ENCODE measurements at places on chromosomes 2 and 18.

DNA sequence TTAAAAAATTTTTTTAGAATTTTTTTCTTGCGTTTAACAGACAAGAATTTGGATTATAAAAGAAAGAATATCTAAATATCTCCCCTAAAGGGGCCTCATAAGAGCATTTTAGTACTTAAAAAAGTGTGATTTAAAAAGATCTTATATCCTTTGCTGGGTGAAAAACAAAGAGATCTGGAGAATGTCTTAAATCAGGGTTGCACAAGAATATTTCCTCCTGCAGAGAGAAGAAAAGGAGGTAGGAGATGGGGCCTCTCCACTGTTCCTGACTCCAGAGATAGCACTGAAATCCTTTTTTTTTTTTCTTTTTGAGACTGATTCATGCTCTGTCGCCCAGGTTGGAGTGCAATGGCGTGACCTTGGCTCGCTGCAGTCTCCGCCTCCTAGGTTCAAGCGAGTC lies 68.5 kb upstream of the OSR1 start:
- DNase-seq, result no peak

DNA sequence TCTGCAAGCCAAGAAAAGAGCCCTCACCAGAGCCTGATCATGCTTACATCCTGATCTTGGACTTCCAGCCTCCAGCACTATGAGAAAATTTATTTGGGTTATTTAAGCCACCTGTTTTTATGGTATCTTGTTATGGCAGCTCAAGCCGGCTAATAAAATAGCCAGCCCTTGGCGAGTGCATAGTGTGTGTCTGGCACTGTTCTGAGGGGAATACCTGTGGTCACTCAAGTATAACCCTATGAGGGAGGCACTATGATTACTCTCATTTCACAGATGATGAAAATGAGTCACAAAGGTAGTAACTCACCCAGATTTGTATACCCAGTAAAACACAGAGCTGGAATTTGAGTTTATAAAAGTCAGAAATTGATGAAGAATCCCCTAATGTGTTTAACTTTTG lies 556.9 kb upstream of the SETBP1 start:
- DNase-seq, result no peak

- no peak for DNase-seq
Measured at GRCh38 chr2:196839574-196839973, 30.4 kb upstream of the C2orf66 start.

DNA sequence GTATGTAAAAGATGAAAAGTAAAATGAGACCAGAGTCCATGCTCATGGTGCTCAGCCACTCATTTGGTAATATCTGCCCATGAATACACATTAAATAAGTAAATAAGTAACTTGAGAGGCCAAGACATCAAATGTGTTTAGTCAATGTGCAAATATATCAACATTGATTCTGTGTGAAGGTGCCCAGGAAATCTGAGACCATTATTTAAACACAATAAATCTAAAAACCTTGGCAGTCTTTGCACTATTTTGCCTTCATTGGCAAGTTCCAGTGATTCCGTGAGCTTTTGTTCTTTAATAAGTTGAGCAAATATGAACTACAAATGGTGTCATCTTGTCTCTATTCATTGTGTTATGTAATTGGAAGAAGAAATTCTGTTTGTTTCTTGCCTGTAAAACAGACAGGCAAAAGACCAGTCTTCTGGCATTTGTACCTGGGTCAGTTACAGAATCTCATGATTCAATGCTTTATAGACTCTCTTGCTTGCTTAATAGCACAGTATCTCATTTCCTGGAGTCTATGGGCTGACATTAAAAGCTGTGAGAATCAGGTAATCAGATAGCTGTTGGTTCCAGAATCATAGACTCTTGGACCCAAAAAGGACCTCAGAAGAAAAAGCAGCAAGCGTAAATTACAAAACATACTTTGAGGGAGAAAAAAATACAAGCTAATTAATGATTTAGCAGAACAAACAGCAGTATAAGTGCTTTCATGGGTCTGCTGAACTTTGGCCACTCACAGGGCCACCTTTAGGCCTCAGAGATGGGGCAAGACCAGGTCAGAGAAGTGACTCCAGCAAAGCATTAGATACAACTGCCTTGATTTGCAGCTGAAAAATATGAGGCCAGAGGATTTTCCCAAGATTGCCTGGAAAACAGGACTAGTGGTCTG lies 20.0 kb upstream of the SERPINB3 start:
- no peak for DNase-seq

DNA sequence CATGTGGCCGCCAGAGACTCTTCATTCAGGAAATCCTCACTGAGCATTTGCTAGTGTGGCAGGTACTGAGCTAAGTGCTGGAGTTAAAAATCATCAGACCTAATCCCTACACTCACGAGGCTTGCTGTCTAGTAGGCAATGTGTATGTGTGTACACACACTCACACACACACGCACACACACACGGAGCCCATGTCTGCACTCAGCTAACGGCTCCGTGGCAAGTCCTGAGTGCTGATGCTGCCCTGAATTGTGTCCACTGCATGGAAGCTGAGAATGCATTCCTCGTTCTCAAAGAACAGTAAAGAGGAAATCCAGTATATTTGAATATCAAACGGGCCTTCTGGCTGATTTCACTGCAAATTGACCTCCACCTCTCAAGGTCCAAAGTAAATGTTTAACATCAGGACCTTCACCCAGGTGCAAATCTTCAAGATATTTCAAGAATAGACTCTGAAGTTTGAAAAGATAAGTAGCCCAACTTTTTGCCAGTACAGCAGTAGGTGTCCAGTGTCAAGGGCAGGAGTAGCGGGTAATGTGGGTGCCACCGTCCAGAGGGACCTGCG lies 136.1 kb upstream of the TTC39C start:
- DNase-seq, result no peak

DNA sequence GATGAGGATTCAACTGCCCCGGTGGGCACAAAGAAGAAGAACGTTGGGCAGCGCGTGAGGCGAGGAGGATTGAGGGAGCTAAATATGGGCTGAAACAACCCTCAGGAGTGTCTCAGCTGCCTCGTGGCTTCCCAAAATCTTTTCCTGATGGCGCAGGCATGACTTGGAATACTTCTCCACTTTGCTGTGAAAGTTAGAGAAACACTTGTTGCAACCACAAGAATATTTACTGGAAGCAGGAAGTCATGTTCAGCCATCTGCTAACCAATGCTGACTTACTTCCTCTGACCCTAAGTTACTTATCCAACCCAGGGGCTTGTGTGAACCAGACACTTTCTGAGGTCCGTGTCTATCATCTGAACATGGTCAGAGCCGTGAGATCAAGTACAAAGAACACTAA lies 148.8 kb downstream of the ARL4C start:
- no peak for DNase-seq

DNA sequence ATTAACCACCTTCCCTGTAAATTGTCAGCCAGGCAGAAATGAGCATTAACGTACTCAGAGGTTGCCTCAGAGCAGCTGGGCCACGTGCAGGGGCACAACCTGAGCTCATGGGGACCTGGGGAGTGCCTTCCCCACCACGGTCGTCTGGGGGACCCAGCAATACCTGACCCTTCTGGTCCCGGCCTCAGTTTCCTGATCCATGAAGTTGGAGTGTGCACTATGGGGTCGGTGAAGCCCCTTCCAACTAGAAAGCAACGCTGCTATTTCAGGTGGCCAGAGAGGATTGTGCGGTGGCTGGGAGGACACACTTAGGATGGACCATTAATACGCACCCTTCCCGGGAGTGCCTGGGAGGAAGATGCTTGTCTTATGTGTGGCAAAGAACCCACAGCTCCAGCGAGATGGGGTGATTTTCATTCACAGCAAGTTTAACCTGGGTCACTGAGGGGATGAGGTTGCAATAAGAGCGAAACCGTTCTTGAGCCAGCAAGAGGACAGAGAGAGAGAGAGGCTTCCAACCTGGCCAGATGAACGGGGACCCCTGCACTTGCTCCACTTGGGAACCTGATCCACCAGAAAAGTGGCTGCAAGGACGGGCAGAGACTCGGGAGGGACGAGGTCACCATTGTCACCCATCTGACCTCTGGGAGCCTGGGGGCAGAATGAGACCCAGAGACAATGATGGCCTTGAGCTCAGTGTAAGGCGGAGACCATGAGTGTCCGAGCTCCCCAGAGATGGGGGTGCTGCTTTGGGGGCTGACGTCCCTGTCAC lies 36.2 kb downstream of the NGEF start:
- DNase-seq, result no peak

- no peak for DNase-seq
Measured at GRCh38 chr2:108586116-108586515, 51.8 kb downstream of the LIMS1 start.

GRCh38 chr18:80112624-80113248 lies 3.7 kb downstream of the ADNP2 start:
- no peak for DNase-seq

- DNase-seq, result no peak
Measured at GRCh38 chr2:12094134-12094533, 347.7 kb downstream of the LPIN1 start.

- no peak for DNase-seq
Measured at GRCh38 chr18:64936671-64937070, 787.8 kb upstream of the LINC00305 start.

All from activated T-cell treated with anti-CD3 and anti-CD28 coated beads, Interleukin-2, amount 50 U/mL, for 72 hours (primary cell).